ACHN (cell line): ENCODE measurements at places on chromosomes 12 and 14.

DNA sequence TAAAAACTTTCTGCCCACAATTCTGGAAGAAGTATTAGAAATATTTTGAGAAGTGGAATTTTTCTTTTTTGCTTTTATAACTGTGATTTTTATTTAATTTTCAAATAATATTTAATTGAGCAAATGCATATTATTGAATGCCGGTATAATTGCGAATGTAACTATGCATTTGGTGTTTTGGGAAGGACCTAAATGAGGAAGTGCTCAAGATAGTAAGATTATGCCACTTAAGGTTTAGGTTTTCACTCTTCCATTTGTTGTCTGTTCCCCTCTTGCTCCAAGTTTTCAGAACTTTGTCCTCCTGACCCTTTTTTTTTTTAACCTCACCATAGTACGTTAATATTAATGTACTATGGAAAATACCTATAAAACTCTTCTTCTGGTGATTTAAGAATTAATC, 85.8 kb downstream of the KIAA0586 start:
- DNase-seq, result no peak

GRCh38 chr12:84186433-84186832, 726.2 kb downstream of the SLC6A15 start:
- no peak for DNase-seq

DNA sequence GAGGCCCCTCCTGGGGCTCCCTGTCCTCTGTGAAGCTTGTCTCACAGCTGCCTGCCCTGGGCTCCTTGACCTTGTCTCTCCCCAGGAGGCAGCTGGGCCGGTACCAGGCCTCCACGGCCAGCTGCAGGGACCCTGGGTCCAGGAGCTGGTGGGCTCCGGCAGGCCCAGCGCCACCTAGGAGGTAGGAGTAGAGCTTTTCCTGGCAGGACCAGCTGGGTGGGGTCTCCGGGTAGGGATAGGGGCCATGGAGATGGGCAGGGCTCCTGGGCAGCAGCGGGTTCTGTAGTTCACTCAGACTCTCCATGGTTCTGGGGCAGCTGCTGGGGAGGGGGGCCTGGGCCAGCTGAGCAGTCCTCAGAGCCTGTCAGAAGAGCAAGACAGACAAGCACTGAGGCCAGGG, 16.6 kb downstream of the SYNDIG1L start:
- DNase-seq, result no peak

GRCh38 chr12:126667339-126667738, 1599.6 kb upstream of the TMEM132C start:
- no peak for DNase-seq

DNA sequence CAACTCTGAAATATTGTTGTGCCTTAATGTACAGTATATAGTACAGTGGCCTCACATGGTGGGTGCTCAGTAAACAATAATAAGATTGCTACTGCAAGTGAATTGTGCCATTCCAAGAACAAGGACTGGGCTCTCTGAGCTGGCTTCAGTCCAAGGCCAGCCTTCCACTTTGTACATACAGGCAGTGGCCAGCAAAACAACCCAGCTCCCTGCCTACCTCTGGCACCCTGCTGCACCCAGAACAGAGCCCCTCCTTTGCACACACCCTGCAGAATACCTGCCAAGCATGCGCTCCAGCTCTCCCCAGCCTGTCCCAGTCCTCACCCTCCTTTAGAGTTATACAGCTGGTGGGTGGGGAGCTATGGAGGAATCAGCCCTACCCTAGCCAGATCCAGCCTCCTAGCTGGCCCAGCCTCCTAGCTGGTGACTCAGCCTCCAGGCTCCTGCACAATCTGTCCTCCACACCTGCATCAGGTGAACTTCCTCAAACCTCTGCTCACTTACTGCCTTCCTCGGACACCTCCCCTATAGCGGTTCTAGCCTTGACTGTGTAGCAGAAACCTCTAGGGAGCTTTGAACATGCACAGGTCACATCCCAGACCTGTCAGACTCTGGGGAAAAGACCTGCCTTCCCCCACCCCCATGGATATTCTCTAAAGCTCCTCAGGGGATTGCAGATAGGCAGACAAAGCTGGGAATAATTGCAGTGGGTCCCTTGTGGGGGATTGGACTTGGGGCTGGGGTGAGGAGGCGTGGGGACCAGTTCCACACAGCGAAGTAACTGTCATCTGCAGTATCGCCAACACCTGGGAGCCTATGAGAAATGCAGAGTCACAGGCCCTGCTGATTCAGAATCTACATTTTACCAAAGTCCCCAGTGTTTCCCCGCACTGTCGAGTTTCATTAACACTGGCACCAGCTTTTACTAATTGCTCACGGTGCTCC, 17.9 kb downstream of the ZDHHC22 start:
- DNase-seq, result no peak

DNA sequence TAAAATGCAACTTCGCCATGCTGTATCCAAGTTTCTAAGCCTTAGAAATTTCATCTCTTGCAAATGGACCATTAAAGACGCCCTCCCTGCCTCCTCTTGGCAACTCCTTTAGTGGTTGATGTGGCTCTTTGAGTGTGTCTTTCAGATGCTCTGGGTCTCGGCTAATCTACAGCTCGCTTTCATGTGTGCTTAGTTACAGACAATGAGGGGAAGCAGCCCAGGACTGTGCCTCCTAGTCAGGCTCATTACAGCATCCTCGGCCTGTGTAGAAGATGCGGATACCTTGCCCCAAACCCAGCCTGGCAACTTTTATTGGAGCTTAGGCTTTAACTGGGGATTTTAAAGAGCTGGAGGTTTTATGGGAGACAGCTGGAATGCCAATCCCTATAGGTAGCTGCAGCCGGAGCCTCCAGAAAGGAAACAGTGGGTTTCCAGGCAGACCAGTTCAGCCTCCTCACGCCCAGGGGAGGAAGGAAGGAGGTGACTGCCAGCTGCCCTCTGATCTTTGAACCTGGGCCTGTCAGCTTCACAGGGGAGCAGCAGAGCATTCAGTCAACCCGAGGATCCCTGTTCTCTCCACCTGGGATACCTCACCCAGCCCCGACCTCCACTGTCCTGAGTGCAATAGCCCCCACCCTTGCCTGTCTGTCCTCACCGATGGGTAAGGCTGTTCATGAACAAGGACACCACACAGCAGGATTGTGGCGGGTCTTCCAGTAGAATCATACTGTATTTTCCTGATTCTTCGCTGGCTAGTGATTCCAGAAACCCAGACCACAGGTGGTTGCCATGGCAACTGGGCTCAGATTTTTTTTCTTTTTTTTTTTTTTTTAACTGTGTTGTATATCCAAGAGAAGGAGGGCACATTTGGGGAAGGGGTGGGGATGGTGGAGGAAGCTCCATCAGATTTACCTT, 638.5 kb downstream of the MED13L start:
- no peak for DNase-seq

DNA sequence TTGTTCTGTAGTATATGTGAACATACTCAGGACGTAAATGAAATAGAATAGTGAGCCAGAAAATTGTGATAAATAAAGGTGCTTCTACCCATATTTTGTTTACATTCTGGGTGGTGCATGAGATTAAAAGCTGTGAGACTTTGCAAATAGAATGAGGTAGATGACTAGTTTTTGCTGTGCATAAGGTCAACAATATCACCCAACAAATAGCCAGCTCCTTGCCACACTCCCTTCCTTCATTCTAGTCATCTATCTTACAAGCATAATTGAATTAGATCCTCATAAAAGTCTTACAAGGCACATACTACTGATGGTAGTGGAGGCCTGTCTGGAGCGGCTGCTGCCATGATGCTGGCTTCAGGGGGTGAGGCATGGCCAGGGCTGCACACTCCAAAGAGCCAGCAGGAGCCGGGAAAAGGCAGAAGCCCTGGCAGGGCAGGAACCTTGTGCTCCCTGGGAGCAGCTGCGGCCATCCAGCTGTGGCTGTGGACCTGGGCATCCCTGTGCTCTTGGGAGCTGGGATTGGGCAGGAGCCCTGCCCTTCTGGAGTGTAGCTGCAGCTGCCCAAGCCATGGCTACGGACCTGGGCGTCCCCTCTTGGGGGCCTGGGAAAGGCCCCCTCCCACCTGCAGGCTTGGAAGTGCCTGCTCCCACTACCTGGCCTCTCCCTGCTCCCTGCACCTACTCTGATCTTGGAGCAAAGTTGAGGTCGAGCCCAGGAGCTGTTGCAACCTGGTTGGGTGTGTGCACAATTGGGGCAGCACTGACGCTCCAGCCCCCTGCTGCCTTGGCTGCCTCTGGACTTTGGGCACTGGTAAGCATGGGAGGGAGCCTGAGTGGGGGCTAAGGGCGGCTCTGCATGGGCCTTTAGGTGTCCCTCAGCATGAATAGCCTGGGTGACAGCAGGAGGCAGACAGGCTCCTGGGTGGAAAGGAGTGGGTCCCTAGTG, 112.8 kb downstream of the DACT1 start:
- no peak for DNase-seq

DNA sequence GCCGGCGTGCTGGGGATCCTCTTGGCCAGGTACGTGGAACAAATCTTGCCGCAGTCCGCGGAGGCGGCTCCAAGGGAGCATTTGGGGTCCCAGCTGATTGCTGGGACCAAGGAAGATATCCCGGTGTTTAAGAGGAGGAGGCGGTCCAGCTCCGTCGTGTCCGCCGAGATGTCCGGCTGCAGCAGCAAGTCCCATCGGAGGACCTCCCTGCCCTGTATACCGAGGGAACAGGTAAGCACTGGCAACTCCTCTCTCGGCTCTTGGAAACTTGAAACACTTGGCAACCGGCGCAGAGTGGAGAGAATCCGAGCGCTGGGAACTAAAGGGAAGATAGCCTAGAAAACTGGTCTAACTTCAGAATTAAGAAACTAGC, 1.7 kb downstream of the PDE3A start:
- DNase-seq, result no peak
